ENCODE measurements at places on chromosomes 7 and 10. TPM values are rescaled to one million over a fixed set of nuclear protein-coding genes. Genes with fewer than 3 reads are reported as not detected.

TET1 gene
- 2.4 TPM for total RNA-seq

ZNF316 gene
- 64.6 TPM for total RNA-seq

TSC22D4 gene
- 45.5 TPM for total RNA-seq

KIF20B gene
- 2.0 TPM for total RNA-seq

WDFY4 gene
- 14.9 TPM for total RNA-seq

SCIN gene
- 2.0 TPM for total RNA-seq

ANKRD61 gene
- total RNA-seq: not detected

PLOD3 gene
- total RNA-seq: 55.9 TPM

EPHB4 gene
- total RNA-seq: 20.5 TPM

RNF148 gene
- 3.5 TPM for total RNA-seq

CFAP70 gene
- 3.4 TPM for total RNA-seq

EPHB6 gene
- total RNA-seq: 30.5 TPM

WASL gene
- total RNA-seq: 37.2 TPM

TMEM139 gene
- total RNA-seq: not detected

PPP1R9A gene
- total RNA-seq: 5.7 TPM

ANKRD22 gene
- total RNA-seq: not detected

TEX47 gene
- total RNA-seq: not detected

HHEX gene
- 10.9 TPM for total RNA-seq

RHEB gene
- 88.9 TPM for total RNA-seq

MUC3A gene
- total RNA-seq: 0.49 TPM

LHFPL3 gene
- total RNA-seq: not detected

ADRA2A gene
- 6.9 TPM for total RNA-seq

CALML5 gene
- total RNA-seq: not detected

PNLIPRP1 gene
- total RNA-seq: 0.99 TPM

GPR37 gene
- 0.41 TPM for total RNA-seq

FZD1 gene
- 33.6 TPM for total RNA-seq

AKR1E2 gene
- 11.1 TPM for total RNA-seq

CHST15 gene
- 34.0 TPM for total RNA-seq

LAMB1 gene
- total RNA-seq: 296 TPM

NODAL gene
- total RNA-seq: not detected

WIPF3 gene
- 2.4 TPM for total RNA-seq

OIT3 gene
- total RNA-seq: not detected

CPA1 gene
- total RNA-seq: 1.8 TPM

PTPN20 gene
- 2.1 TPM for total RNA-seq

LIPM gene
- not detected for total RNA-seq

CCZ1 gene
- 57.6 TPM for total RNA-seq

GRM8 gene
- not detected for total RNA-seq

GIMAP1 gene
- 7.8 TPM for total RNA-seq

OR6V1 gene
- total RNA-seq: not detected

PRPS1L1 gene
- not detected for total RNA-seq

NME8 gene
- total RNA-seq: not detected

HECW1 gene
- 2.3 TPM for total RNA-seq

LIPF gene
- total RNA-seq: not detected

C1QL3 gene
- total RNA-seq: not detected

BAMBI gene
- total RNA-seq: 24.8 TPM

SUPV3L1 gene
- 55.1 TPM for total RNA-seq

MBL2 gene
- not detected for total RNA-seq

CLEC2L gene
- not detected for total RNA-seq

PIK3CG gene
- total RNA-seq: 8.0 TPM

ECHDC3 gene
- 21.2 TPM for total RNA-seq

FKBP6 gene
- not detected for total RNA-seq

Data from thoracic aorta (tissue), 2 donors.